ENCODE measurements at places on chromosomes 5 and 9.

DNA sequence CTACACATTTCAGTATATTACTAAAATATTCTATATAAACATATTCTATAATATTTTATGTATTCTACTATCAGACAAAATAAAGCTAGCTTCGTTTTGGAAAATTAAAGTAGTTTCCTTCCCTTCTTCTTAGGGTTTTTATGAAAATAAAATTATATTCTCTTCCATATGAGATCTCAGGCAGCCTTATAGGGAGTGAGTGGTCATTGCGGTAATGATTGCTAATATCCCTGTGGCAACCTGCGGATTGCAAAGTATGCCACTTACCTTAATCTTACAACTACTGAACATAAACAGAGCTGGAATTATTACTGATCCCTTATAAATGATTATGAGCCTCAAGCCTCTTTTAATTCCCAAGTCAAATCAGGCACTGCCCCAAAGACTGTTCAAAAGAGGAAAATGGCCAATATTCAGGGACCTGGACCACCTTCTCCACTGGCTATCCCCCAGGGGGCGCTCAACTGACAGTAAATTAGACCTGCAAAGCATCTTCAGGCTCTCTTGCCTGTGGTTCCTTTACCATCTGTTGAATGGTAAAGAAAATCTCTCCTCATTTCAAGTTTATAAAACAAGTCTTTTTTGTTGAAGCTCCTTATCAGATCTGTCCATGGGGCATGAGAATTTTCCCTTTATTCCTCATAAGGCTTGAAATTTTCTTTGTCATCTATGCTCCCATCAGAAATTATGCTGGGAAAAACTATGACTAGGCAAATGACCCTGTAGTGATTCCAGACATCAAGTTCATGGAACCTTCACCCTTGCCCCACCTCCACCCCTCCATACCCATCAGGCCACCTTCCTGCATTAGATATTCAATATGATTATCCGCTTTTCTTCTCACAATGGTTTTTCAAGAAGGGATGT is 163.9 kb downstream of the CEMIP2 start:
- DNase-seq: peak; percentile 54

- DNase-seq: no peak
Observed at GRCh38 chr5:143431789-143432188, 28.3 kb upstream of the NR3C1 start.

DNA sequence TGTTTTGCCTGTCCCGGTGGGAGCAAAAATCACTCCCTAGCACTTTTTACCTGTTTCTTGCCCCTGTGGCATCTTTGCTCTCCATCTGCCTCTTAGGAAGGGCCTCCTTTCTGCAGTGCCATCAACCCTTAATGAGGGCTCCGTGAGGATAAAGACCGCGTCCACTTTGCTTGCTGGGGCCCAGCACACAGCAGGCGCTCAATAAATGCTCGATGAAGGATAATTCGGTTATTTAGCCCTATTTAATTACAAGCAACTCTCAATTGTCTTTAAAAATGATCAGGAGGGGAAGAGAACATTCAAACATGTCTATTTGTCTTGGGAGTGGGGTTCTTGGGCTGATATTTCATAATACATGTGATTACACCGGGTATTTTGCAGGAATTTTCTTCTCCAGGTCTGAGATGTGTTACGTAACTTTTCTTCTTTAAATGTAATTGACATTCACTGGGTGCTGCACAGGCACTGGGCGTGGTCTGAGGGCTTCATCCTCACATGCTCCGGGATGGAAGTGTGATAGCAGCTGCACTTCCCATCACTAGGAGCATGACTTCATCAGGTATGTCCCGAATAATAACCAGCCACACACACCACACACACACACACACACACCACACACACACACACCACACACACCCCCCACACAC is 19.8 kb upstream of the NTNG2 start:
- DNase-seq: no peak

DNA sequence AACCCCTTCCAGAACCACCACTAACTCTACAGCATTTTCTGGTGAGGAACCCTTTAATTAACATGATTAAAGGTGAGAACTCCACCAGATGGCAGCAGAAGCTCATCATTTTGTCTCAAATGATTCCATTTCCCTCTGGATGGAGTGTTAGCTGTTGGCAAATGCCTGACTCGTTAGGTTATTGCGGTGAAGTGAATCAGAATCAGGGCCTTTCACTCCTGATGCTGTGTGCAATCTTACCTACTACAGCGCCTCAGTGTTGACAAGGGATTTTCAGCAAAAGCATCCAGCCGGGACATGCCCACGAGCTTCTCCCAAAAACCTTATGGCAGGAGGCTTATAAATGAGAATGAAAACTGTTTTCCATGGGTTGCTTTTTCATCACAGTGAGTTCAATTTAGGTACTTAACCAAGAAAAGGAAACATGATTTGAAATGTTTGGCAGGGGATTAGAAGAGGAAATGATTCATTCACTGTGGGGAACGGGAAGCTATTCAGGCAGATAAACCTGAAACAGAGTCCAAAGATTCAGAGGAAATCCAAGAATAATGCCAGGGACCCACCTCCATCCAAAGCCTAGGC is 48.0 kb upstream of the CAST start:
- DNase-seq: peak; percentile 7

DNA sequence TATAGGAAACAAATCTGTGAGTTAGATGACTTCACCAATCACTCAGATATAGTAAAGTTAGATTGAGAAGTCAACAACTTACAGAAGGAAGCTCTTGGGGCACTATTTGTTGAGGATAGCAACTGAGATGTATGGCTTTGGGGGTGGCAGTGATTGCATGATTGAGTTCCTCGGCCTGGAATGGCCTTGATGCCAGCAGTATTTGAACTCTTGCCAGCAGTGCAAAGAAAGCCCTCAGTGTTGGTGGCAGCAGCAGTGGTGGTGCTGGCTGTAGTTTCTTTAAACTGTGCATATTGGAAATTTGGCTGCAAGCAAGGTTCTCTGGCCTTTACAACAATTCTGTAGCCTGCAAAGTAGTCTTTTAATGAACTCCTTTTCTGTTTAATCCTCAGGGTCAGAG is 41.4 kb upstream of the PJA2 start:
- DNase-seq: no peak

- no peak for DNase-seq
Observed at GRCh38 chr9:110479481-110479880, 100.1 kb downstream of the SVEP1 start.

DNA sequence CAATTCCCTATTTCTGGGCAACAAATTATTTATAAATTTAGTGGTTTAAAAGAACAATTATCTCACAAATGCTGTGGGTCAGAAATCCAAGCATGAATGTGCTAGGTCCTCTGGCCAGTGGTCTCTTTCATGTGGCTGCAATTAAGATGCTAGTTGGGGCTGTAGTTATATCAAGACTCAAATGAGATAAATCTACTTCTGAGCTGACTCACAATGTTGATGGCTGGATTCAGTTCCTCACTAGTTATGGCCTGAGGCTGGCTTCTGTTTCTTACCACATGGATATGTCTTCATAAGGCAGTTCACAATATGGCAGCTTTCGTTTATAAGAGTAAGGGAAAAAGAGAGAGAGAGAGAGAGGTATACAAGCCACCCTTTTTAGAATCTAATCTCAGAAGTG is 717.0 kb downstream of the PRELID2 start:
- DNase-seq: no peak

DNA sequence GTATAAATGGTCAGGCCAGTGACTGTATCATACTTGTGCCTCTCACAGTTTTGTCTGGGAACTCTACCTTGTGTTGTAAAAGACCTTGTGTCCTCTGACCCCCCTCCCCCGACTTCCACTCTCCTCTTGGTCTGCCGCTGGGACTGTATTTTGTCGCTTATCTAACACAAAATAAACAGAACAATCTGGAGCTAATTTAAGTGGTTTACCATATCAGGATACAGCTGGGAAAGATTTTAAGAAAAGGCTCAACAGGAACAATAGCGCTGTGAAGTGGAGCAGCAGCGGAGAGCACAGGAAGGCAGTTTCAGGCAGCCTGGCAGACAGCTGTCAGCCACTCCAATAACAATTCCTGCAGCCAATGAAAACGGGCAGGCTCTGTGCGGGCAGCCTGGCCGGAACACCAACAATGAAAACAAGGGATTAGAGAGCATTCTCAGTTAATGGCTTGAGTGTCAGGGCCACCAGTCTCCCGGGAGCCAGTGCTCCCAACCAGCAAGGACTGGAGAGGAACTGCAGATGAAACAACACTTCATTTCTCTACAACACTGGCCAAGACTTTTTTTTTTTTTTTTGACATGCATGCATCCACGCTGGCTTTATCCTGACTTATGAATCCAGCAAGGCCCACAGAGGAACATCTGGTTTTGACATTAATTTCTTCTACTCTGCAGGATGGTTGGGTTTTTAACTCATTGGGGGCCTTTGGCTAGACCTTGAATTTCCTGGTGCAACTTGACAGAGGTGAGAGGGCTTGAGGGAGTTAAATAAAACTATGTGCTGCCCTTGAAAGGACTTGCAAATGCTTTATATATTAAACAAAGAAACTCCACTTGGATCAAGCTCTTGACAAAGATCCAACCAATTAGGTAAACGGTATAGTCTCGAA is 76.7 kb downstream of the ARSB start:
- peak; percentile 7 for DNase-seq
